ENCODE measurements at places on chromosomes 7 and 10.

DNA sequence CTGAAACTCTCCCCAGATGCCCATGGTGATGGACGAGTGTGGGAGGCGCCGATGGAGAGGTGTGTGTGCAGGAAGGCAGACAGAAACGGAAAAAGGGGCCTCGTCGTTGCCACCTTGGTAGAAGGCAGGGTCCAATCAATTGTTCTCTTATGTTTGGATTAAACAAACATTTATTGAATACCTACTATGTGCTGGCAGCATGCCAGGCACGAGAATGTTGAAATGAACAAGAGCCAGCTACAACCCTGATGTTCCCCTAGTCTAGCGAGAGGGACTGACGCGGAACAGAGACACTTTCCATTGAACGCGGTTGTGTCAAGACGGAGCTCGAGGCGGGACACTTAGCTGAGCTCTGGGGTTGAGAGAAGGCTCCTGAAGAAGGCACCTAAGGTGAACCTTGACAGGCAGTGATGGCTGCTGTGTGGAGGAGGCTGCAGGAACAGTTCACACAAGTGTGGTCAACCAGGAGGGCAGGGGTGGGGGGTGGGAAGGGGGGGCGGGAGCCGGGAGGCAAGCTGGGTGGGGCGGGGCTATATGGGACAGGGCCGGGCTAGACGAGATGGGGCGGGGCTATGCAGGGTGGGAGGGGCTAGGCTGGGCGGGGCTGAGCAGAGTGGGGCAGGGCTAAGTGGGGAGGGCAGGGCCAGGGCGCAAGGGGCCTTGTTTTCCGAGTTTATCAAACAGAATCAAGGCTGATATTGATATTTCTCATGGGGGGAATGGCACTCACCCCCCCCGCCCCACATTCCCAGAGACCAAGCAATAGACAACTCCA, 181.0 kb downstream of the GATA3 start:
- no peak for DNase-seq

DNA sequence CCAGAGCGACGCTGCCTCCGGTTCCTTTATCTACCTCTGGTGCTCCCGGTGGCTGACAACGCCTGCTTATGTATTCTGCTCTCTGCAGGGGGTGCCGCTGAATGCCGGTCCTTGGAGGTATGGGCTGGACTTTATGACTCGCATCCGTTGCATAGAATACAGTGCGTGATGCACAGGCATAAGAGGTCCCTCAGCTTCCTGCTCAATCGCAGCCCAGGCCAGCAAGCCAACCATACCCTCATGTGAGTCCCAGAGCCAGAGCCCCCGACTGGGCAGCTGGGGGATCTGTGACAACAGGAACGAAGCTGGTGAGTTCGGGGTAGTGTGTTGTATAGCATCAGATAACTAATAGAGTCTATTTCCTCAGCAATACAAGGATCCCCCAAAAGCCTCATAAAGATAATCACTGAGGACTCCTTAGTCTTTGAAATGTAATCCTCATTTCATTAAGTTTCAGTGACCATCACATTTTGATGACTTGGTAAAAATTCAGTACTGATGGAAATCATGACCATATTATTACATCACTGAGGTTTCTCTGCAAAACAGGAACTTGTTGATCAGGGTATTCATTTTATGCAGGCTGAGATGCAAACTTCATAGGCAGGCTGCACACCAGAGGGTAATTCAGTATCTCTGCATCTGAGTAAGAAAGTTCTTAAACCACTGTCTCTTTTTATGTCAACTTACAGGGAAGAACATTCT, 607.8 kb downstream of the PTPRN2 start:
- no peak for DNase-seq

DNA sequence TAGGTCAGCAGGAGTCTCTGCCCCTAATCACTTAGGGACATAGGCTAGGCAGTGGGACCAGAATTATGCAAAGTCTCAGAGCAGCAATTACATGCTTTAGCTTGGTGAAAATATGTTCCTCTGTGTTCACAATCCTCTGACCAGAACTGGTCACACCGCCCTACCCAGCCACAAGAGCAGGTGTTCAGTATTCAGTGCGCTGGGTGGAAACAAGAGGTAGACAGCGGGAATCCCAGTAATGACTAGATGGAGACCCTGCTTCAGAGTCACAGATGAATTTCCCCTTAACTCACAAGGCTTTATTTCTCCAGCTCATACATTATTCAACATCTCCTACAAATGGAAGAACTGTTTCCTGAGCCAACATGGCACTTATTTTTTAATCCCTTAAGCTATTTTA, 763.7 kb upstream of the POM121L12 start:
- DNase-seq, result no peak

DNA sequence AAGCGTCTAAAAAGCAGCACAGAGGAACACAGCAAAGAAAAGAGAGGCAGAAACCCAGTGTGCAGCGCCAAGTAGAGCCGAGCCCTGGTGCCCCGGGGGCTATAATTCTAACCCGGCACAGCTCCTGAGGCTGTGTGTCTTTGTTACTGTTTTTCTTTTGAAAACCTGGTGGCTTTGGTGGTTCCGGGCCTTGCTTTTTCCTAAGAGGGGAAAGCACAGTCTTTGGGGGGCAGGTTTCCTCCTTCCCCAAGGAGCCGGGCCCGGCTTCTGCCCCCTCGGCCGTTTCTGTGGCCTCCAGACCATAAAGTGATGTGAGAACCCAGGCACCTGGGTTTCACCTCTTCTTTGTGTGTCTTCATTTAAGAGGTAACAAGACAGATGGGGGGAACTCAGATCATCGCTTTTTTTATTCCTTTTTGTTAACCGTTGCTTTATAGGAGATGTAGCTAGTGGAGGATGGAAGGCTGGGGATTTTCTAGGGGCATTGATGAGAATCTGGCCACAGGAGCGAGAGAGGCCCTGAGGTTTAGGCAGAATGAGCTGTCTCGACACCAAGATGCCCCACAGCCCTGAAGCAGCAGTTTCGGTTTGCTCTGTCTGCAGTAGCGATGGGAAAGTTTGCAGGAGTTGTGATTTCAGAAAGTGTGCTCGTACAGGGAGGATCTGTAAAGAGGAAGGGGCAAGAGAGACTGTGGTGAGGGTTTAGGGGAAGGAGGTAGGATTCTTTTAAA, 367.8 kb upstream of the GALNT17 start:
- no peak for DNase-seq

- DNase-seq, result no peak
These were observed 7.7 kb downstream of the DIP2C start for GRCh38 chr10:681670-682318.

GRCh38 chr7:78052112-78052511, 253.5 kb downstream of the PHTF2 start:
- no peak for DNase-seq

GRCh38 chr7:92560602-92561001, 29.6 kb downstream of the FAM133B start:
- DNase-seq, result no peak

DNA sequence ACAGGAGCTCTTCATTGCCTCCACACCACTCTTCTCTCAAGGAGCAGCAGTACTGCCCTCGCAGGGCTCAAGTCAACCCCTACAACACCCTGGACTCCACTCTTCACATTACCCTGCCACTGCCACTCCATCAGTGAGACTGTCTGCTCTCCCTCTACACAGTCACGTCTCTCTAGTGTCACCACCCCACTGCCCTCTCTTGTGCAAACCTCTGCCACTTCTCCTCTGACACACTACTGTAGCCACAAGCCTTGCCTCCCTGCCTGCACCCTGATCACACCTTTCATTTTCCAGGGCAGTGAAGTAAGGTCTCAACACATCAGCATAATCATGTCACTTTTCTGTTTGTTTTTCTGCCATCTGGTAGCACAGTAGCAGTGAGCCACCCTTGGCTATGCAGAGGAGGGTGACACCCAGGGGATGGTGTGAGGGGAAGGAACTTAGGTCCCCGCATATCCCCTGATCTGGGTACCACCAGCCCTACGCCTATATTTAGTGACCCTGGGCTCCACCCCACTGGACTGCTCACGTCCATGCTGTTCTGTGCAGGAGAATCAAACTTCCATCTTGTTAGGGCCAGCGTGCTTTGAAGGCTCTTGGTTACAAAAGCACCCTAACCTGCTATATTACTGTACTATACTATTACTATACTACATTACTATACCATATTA, 1.6 kb downstream of the C10orf143 start:
- no peak for DNase-seq

DNA sequence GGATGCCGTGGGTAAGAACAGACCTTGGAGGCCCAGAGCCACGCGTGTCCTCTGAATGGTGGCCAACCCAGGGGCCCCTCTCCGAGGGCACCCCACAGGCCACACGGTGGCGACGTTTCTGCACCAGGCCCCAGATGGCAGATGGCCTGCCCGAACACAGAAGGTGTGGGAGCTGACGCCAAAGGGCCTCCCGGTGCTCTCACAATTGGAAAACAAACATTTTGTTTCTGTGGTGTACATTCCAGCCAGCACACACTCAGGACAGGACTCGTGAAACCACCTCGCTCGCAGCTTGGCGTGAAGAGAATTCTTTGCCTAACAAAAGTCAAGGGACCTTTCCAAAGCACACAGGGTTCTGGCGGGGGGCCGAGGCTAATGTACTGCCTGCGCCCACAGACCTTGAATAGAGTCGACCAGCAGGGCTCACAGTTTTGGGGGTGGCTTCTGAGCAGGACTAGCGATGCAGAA, 112.1 kb downstream of the FAM53B start:
- DNase-seq, result peak; percentile 70

GRCh38 chr10:48464871-48465736, 139.8 kb downstream of the ARHGAP22 start:
- DNase-seq, result no peak

- no peak for DNase-seq
These were observed 228.8 kb downstream of the TRIL start for GRCh38 chr7:28729281-28729680.

GRCh38 chr7:148121401-148121800, 469.2 kb upstream of the C7orf33 start:
- no peak for DNase-seq

GRCh38 chr10:131059881-131060280, 251.6 kb downstream of the TCERG1L start:
- no peak for DNase-seq

DNA sequence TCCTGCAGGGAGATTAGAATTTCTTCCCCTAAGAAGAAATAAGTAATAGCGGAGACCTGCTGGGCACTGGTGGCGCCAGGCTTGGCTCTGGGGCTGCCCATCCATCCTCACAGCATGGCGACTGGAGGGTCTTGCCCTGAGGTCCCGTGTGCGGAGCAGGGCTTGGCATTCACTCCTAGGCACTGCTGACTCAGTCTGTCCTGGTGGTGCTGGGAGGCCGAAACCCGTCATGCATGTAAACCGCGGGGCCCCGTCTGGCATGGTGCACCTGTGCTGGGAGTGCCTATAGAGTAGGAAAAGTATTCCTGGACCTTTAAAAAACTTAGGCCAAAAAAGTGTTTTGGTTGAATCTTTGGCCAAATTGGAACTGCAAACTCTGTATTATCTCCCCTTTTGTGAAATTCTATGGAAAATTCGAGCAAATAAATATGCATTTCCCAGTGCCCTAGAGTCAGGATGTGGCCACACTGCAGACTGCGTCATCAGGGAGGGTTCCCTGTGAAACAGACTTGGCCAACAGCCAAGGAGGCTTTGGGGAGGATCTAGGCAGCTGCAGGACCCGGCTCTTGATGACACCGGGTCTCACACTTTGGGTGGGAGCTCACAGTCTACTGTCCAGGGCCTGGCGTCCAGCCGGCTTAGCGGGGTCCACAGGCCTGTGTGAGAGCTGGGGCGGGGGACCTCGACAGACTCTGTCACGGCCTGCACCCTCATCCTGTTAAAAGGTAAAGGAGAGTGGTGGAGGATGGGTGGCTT, 122.3 kb downstream of the VIPR2 start:
- DNase-seq, result no peak

DNA sequence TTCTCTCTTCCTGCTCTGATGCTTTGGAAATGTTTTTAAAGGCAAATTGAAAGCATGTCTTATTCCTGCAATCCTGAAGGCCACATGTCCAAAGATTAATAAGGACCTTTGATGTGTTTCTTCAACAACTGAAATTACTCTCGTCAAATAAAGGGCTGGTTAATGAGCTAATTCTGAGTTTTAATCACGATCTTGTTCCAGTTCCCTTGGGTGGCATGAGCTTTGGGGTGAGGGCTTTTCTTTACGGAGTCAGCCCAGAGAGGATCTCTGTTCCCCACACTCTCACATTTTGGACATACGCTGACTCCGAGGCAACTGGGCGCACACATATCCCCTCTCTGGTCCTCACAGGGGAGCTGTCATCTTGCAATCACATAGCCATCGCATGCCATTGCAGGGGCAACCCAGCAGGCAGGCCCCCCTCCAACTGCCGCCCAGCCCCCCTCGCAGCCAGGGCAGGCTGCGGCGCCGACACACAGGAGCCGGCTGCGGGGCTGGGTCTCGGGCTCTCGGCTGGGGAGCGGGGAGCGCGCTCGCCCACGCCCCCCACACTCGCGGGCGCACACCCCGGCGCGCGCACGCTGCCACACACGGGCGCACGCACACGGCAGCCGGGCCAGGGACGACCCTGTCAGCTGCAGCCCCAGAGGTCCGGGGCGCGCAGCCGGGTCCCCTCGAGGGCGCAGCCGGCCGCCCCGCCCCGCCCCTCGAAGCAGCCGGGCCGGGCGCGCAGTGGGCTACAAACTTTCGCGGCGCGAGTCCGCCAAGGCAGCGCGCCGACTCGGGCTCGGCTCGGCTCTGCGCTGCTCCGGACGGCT, at the start of gene GDF10:
TSS of gene GDF10 (plus strand) at position 587 of the 818 bp plus-strand sequence. CDS start 455 bp downstream, outside the sequence.
- DNase-seq, result no peak

- DNase-seq, result no peak
These were observed 129.0 kb upstream of the NFE2L3 start for GRCh38 chr7:26022982-26023381.

GRCh38 chr7:41786404-41786803, 83.5 kb upstream of the INHBA start:
- no peak for DNase-seq

- DNase-seq, result no peak
These were observed 20.9 kb upstream of the GOLGA7B start for GRCh38 chr10:97828721-97829120.

Data from tibial nerve (tissue), 4 donors.